ENCODE measurements at places on chromosomes 5 and 9.

DNA sequence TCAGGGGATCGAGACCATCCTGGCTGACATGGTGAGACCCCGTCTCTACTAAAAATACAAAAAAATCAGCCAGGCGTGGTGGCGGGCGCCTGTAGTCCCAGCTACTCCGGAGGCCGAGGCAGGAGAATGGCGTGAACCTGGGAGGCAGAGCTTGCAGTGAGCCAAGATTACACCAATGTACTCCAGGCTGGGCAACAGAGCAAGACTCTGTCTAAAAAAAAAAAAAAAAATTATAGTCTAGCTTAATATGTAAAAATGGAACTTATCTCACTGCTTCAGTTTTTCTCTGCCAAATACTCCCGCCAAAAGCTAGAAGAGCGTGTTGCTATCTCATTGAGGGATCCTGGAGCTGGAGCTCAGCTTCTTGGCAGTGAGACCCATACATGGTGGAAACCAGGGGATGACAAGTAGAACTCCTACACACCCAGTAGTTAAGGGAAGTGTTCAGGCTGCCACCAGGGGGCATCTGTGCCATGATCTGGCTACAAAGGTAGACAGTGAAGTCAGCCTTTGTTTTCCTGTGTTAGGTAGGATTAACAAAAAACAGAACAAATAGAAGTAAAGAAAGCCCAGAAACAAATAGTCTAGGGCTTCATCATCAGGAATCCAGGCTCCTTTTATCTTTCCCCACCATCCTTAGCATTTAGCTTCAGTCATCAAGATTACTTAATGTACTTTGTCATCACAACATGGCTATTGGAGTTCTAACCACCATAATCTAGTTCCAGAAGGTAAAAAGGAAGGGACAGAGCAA, 33.6 kb upstream of the GLIPR2 start:
- DNase-seq, result peak; percentile 65

DNA sequence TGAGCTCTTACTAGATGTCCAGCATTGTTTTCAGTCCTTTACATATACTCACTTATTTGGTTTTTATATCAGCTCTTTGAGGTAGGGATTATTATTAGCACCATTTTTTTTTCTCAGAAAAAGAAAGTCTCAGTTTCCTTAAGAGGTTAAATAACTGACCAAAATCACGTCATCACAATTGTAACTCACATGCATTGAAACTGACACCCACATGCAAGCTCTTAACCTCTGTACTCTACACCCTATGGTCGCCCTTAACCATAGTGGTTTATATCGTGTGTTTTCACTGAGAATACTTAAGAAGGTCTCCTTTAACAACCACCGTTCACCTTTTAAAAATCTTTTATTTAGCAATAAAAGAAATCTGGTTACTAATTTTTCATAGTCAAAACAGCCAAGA, 61.0 kb downstream of the PRDM6 start:
- no peak for DNase-seq

DNA sequence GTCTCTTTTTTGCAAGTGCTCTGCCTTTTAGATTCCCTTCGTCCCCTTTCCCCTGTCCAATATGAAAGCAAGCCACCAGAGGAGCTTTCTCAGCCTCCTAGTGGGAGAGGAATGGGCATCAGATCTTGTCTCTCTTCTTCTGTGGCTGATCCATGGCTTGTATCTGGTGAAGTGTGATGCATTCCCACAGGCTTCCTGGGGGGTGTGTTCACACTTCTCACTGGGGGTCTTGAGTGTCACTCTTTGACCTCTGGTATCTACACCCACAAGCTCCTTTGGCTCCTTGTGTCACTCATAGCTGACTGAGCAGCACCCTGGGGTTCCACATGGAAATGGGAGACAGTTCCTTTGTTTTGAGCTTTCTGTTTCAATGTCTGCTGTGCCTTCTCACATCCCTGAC, 411.5 kb downstream of the GADD45G start:
- no peak for DNase-seq

DNA sequence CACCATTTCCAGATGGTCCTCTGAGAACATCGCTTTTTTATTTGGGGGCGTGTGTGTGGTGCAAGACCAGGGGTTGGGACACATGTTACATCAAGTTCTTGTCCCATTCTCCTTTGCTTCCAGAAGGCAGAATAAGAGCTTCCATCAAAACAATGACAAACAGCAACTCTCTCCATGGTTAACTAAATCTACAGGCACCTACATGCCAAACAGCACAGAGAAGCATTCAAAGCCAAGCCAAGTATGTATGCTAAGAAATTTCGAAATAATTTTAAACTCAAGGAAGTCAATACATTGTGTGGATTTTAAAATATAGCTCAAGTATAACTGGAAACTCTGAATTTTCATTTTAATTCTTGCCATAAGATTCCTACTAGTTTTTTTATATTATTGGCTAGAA, 105.6 kb downstream of the SEC61B start:
- DNase-seq, result no peak

DNA sequence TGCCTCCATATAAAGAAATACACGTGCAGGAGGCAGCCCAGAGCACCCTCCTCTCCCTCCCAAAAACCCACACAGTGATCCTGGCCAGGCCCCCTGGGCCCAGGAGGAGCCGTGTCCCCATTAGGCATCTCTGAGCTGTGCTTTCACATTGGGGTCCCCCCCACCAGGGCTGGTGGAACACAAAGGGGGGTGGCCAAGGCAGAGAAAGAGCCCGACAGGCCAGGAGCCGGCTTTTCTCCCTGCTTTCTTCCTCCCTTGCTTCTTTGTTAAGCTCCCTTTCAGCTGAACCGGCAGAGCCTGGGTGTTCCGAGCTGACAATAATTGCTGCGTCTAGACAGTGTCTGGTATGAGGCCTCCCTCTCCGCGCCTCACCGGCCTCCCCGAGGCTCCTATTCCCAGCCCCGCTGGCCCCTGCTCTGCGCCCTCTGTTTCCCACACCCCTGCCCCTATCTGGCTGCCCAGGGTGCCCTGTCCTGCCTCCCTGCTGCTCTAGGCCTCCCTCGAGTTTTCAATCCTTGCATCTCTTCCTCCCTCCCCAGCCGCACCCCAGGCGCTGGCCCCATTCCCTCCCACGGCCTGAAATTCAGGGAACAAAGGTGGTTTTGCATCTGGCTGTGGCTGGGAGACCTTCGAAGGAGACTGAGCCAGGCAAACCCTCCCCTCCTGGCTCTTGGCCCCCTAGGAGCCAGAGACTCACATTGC, 120.6 kb downstream of the C9orf50 start:
- DNase-seq, result peak; percentile 89

GRCh38 chr5:30849931-30850710, 343.4 kb upstream of the CDH6 start:
- DNase-seq, result peak; percentile 98

- DNase-seq, result no peak
Measured at GRCh38 chr5:74026310-74026709, 400.3 kb downstream of the ARHGEF28 start.

DNA sequence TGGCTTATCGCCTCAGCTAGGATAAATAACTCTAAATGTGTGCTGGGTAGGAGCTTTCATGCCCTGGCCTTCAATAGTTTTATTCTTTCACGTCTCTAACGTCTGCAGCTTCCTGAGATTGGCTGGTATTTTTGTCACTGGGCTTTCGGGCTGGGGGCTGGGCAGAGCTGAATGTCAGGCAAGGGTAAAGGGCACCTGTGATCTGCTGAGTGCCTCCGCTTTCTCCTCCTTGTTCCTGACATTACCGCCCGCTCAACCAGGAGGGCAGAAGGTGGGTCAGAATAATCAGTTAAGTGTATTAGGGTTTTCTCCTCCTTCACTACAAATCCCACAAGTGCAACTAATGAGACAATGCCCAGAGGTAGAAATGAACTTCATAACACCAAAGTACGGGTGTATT, 216.6 kb downstream of the TSSK1B start:
- DNase-seq, result no peak

GRCh38 chr5:159449925-159450324, 119.6 kb upstream of the IL12B start:
- DNase-seq, result peak; percentile 46

- no peak for DNase-seq
Measured at GRCh38 chr9:130498298-130498917, 53.6 kb downstream of the ASS1 start.

- DNase-seq, result no peak
Measured at GRCh38 chr5:139641116-139642080, 6.8 kb upstream of the CXXC5 start.

GRCh38 chr9:119313846-119314245, 55.4 kb downstream of the BRINP1 start:
- DNase-seq, result no peak

DNA sequence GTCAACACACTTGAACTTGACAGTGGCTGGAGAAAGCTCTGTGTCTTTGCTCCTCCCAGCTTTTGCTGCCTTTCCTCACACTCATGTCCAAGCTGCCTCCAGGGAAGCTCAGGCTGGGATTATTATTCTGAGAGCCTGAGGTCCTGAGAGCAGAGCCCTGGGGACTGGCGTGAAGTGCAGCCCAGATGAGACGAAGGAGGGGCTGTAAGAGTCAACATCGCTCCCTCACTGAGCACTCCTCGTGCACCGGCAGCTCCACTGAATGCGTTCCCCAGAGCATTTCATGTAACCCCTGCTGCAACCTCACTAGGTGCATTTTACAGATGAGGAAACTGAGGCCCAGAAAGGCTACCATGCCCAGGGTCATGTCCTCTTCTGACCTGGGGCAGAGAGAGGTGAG, 63.5 kb upstream of the PHYKPL start:
- no peak for DNase-seq

DNA sequence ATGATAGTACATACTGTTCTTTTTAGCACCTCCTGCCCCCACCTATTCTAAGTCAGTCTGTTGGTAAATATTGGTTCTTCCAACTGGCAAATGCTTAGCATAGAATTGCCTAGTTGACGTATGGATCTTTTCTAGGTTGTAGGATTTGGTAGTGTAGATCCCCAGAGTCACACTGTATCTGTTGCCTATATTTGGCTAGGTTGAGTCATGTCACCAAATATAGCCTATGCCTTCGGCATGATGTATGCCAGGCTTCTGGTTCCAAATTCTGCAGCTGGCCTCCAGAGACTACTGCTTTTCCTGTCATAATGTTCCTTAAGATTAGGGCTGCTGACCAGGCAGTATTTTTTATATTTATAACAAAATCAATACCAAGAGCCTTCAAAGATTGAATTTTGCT, 38.2 kb downstream of the CPEB4 start:
- peak; percentile 45 for DNase-seq

DNA sequence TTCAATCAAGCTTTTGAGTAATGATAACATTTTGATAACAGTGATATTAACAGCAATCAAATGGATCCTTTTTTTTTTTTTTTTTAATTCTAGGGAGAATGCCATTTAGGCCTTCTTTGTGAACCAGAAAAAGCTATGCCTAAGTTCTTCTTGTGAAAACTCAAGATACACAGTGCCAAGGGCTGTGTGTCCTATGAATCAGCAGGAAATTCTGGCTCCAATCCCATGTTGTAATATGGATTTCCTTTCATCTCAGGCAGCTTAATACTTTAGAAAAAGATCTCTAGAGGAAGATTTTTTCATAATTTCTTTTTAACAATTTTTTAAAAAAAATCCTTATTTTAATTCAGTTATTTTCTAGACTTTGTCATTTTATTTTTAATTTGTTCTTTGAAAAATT, 96.1 kb downstream of the NUDT12 start:
- peak; percentile 63 for DNase-seq

DNA sequence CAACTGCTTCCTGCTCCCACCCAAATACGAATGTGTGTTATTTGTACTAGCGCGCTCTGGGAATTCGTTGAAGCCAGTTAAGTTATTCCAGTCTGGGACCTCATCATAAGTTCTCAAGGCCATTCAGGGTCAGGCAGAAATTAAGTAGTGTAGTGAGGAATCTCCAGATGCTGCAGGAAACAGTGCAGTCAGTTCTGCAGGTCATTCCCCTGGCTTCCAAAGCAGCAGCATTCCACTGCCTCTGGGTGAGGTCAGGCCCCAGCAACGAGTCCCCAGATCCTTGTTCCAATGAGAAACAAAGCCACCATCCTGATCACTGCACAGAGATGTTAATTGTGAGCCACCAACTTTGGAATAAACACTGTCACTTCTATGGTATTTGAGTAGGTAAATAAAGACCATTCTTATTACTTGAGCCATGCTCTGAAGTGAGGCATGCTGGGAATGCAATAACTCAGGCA, 33.1 kb downstream of the SVEP1 start:
- DNase-seq, result no peak

- no peak for DNase-seq
Measured at GRCh38 chr5:111795142-111795541, 38.1 kb upstream of the NREP start.

GRCh38 chr9:33852216-33852826, 35.4 kb downstream of the UBE2R2 start:
- peak; percentile 32 for DNase-seq

- DNase-seq, result no peak
Measured at GRCh38 chr9:73871636-73872035, 625.5 kb upstream of the RORB start.

- peak; percentile 77 for DNase-seq
Measured at GRCh38 chr5:123690821-123691220, 178.8 kb downstream of the CSNK1G3 start.

- no peak for DNase-seq
Measured at GRCh38 chr9:93297659-93298497, 113.9 kb downstream of the WNK2 start.

DNA sequence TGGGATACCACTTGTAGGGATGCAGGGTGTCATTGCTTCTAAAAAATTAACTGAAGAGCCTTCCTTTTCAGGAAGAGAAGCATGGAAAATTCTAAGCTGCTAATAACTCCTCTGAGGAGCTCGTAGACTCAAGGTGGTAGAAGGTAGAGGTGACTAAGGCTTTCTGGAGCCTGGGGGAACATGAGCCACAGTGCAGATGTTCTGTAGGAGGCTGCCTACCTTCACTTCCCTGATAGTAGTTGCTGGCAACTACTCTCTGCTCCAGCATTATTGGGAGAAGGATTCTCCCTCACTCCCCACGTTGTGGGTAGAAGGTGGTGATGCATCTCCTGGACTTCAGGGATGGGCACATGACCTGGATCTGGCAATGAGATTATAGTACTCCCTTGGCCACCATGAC, 86.7 kb upstream of the STARD4 start:
- no peak for DNase-seq

Data from astrocyte of the spinal cord (primary cell).